ENCODE measurements at places on chromosomes 3 and 15. TPM values are rescaled to one million over a fixed set of nuclear protein-coding genes. Genes with fewer than 3 reads are reported as not detected.
A peak's percentile ranks its signal among the peaks of the same experiment; 100 is the strongest.

DNA sequence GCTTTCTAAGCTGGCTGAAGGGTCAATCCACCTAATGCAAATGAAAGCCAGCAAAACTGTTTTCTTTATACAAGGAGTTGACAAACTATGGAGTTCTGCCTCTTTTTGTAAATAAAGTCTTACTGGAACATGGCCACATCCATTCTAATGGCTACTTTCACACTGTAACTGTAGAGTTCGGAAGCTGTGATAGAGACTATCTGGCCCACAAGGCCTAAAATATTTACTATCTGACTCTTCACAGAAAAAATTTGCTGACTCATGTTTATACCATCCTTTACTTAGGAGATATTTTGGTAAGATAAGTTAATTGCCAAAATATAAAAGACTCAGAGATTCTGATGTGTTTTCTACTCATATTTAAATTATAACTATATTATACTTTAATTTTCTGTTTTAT, 93.7 kb upstream of the GK5 start:
- no peak for DNase-seq

GRCh38 chr3:115790759-115791158, 167.4 kb downstream of the GAP43 start:
- DNase-seq = peak; percentile 51

GRCh38 chr3:140529096-140529495, 148.8 kb upstream of the TRIM42 start:
- no peak for DNase-seq

The SPG21 gene
- total RNA-seq = 67.7 TPM

GRCh38 chr3:157087373-157087772, 72.6 kb downstream of the CCNL1 start:
- DNase-seq = no peak

Measured in adrenal gland (tissue), 19 donors.